Skeletal muscle tissue (tissue), 5 donors: ENCODE measurements at places on chromosomes 3 and 15. TPM values are rescaled to one million over a fixed set of nuclear protein-coding genes. Genes with fewer than 3 reads are reported as not detected.

Gene TM4SF1
- 81.4 TPM for total RNA-seq

Gene FETUB
- total RNA-seq: not detected

Gene ZNF620
- total RNA-seq: 2.1 TPM

Gene MAP6D1
- total RNA-seq: 14.1 TPM

Gene RASGRP1
- total RNA-seq: 0.52 TPM

Gene RTP4
- total RNA-seq: 1.0 TPM

Gene LSAMP
- total RNA-seq: 3.7 TPM

Gene ATXN7
- 8.4 TPM for total RNA-seq

Gene LRRC28
- total RNA-seq: 17.2 TPM

Gene TMEM207
- not detected for total RNA-seq

Gene SLC25A20
- 15.1 TPM for total RNA-seq

Gene DTWD1
- total RNA-seq: 31.8 TPM
